Activated naive CD8-positive, alpha-beta T cell treated with anti-CD3 and anti-CD28 coated beads, Interleukin-2, amount 50 U/mL, for 24 hours (primary cell): ENCODE measurements at places on chromosomes 4 and X.

- no peak for DNase-seq
These were observed 521.2 kb downstream of the MID1IP1 start for GRCh38 chrX:39322496-39322895.

GRCh38 chr4:123381996-123382395 is 14.6 kb upstream of the SPRY1 start:
- DNase-seq = no peak

- DNase-seq = no peak
These were observed 25.3 kb downstream of the SMIM20 start for GRCh38 chr4:25939330-25939729.

GRCh38 chr4:24775750-24776149 is 19.6 kb upstream of the SOD3 start:
- no peak for DNase-seq

- DNase-seq = no peak
These were observed 3.5 kb downstream of the AFM start for GRCh38 chr4:73485085-73485484.

- DNase-seq = no peak
These were observed 1.1 kb downstream of the PRAF2 start for GRCh38 chrX:49072712-49073095.
